ENCODE measurements at places on chromosomes 6 and 20.

DNA sequence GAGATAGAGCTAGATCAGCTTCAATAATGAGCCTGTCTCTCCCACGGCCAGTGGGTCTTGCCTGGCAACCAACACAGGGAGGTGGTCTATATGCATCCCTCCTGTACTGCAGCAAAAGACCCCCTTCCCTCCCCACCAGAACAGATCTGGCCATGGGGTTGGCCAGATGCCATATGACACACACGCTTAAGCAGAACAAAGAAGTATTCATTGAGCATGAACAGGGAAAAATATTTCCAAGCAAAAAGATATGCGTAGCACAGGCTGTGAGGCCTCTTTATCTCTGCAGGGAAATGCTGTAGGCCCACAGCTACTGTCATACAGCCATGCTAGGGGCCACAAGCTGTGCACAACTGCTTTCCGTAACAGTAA, 73.4 kb upstream of the NRSN1 start:
- DNase-seq = no peak

- no peak for DNase-seq
Observed at GRCh38 chr6:106025655-106026054, 60.5 kb upstream of the PRDM1 start.

DNA sequence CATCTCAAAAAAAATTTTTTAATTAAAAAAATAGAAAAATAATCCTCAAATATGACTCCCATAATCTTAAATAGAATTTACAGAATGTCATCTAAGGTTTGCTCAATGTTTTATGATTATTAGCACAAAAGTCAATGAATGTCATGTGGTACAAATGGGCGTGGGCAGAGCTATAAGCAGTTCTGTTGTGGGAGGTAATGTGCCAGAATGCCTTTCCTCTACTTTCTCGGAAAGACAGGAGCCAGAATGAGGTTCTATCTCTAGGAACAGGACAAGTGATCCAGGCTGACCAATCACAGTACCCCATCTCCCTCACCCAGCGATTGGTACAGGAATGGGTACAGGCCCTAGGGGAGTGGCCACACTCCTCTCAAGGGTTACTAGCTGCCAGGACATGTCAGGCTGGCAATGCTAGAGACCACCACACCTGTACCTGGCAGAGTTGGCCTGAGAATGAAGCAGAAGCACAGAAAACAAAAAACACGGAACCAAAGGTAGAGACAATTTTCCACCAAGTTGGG, 15.1 kb downstream of the RALGAPA2 start:
- DNase-seq = no peak

DNA sequence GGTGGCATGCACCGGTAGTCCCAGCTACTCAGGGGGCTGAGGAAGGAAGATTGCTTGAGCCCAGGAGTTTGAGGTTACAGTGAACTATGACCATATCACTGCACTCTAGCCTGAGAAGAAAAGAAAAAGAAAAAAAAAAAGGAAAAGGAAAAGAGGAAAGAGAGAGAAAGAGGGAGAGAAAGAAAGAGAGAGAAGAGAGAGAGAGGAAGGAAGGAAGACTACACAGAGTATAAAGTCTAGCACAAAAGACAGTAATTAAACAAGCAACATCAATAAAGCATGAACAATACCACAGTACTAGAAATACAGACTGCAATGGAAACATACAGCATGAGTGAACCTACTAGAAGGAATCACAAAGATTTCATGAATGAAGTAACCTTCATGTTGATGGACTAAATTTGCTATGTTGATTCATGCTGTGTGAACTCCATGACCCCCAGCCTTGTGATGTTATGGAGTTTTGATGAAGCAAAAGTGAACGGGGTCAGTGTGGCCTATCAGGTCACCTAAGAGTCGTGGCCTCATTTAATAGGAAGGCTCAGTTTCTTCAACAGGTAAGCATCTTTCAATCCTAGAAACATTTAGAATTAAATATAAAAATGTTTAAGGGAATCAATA, 57.6 kb downstream of the NUDT3 start:
- DNase-seq = no peak

GRCh38 chr6:43455531-43456428, at the start of gene DLK2:
TSS of gene DLK2 (minus strand) at chr6:43455548. CDS start at chr6:43454825, 723 bp downstream.
- no peak for DNase-seq

DNA sequence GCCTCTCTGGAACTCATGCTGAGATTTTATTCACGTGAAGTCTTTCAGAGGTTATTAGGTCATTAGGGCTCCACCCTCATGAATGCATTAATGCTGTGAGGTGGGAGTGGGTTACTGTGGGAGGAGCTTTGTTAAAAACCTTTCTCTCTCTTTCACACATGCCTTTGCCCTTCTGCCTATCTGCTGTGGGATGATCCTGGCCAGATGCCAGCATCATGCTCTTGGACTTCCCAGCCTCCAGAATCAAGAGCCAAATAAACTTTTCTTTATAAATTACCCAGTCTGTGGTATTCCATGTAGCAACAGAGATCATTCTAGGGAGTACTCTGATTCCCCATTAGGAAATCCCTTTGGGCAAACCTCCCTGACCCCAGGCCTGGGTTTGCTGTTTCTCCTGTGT, 129.9 kb upstream of the AGPAT4 start:
- DNase-seq = no peak

DNA sequence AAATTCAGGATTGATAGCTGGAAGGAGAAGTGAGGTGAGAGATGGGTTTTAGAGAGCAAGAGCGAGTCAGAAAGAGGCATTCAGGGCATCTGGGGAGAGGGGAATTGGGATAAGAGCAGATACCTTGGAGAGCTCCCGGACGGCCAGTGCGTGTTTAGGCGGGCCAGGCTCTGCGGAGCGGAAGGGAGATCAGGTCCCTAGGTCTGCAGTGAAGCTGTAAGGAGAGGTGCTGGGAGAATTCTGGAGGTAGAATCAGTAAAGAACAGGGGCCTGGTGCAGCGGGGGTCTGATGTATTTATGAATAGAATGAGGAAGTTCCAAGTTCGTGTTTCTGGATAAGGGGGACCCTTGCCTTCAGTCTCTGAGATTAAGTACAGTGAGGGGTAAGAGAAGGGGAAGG, 47.4 kb upstream of the FAM83D start:
- no peak for DNase-seq

GRCh38 chr6:111470991-111471390, 12.0 kb downstream of the REV3L start:
- no peak for DNase-seq

DNA sequence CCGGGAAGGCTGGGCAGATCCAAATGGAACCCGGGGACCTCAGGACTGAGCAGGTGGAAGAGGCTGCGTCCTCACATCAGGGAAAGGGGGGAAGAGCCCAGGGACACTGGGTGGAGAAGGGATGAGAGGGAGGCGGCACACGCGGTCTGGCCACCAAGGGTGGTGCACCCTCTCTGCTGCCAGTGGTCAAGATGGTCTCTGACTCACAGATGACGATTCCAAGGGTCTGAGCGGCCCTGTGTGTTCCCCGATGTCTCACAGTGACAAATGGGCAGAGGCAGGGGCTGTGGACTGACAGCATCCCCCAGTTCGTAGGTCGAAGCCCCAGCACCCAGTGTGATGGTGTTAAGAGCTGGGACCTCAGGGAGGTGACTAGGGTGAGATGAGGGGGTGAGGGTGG, 32.1 kb downstream of the SLCO4A1 start:
- no peak for DNase-seq

- no peak for DNase-seq
Observed at GRCh38 chr6:43570876-43571441, 4.9 kb downstream of the XPO5 start.

DNA sequence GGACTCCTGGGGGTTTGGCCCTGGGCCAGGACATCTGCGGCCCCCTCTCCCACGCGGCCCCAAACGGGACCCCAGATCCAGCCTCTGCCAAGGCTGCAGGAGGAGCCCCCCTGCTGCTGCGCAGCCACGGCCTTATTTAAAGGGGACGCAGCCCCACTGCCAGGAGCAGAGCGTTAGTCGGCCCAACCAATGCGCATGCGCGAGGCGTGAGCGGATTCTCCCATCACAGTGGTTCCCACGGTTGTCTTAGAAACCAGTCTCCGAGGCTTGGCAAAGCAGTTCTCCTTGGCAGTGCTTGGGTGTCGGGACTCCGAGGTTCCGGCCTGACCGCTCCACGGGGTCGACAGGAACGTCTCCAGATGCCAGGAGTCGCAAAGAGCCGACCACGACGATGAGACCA, 288.3 kb upstream of the ZNF337 start:
- peak; percentile 38 for DNase-seq

- DNase-seq = no peak
Observed at GRCh38 chr20:23095499-23095898, 9.4 kb upstream of the CD93 start.

DNA sequence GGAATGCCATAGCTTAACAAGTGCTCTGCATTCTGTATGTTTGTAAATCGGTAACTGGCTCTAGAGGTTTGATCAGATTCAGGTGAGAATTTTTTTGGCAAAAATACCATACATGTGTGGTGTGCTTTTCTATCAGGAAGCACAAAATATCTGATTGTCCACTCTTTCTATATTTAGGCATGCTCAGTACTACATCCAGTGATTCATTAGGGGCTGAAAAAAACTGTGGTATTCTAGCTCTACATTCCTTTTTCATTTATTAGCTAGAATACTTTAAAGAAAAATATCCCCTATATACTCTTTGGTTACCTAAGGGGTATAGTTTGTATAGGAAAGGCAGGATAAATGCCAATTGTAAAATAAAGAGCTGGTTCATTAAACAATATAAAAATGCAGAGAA, 10.6 kb upstream of the ELOVL2 start:
- no peak for DNase-seq

DNA sequence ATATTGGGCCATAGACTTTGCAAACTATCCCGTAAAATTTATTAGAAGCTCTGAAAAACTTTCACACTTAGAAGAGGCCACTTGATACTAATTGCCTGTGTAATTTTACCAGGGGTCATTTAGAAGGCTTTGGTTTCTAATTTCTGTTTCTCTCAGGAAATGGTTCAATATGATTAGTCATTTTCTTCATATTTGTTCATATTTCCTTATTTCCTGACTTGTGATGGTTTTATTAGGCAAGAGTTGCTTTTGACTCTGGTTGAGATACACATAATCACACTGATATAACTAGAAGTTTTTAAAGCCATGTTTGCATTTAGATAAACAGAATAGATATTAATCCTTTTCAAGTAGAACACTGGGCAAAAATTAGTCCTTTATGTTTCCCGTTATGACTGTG, 11.8 kb upstream of the HBS1L start:
- no peak for DNase-seq

DNA sequence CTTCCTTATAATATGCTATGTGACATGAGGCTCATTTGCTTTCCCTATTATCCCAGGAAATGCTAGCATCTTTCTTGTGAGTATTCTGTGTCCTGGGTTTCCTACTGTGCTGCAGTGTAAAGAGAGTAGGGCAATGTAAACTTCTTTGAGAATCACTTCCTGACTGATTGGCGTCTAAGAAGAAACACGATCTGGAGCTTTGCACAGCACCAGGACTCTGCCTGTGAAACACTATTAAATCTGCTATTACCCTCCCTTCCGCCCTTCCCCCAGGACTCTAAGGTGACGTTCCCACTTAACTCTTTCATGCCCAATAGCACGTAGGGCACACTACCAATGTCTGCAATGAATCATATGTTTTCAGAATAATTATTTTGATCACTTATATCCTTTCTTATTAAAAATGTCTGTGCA, 607.3 kb upstream of the CITED2 start:
- DNase-seq = no peak

DNA sequence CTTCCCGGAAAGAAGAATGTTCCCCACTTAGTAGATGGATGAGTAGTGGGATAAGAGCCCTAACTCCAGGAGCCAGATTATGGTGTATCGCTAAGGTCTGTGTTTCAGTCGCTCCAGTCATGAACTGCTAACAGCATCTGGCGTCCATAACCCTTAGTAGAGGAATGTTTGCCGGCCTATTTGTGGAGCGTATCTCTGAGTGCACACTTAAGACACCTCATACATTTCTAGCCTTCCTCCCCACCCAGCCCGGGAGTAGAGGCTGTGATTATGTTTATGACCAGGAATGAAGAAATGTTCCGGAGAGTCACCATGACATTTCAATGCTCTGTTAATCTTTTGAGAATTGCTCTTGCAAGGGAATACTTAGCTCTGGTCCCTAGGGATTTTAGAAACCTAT, 251.1 kb upstream of the SOX4 start:
- DNase-seq = no peak

DNA sequence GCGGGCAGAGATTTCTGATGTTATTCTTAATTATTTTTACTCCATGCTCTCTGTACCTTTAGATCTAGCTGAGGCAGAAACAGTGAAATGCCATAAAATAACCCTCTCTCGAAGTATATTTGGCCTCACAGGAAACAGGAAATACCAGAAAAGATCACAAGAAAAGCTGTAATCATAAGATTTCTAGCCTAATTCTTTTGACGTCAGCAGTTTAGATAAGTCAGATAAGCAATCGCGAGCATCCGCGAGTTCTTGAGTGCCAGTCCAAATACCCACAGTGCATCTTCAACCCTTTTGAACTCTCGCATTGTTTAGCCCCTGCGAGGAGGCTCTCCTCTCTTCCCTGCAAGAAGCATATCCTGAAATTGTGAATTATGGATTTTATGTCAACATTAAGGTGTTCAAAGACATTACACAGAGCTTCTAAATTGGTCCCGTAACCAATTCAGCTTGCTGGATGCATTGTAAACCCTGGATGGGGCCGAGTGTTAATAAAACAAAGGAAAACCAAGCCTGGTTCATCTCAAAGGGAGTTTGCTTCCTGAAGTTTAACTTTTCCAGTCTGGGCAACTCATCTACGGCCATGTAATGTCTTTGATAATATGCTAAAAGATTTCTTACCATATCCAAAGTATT, 198.9 kb downstream of the MTFR2 start:
- no peak for DNase-seq

DNA sequence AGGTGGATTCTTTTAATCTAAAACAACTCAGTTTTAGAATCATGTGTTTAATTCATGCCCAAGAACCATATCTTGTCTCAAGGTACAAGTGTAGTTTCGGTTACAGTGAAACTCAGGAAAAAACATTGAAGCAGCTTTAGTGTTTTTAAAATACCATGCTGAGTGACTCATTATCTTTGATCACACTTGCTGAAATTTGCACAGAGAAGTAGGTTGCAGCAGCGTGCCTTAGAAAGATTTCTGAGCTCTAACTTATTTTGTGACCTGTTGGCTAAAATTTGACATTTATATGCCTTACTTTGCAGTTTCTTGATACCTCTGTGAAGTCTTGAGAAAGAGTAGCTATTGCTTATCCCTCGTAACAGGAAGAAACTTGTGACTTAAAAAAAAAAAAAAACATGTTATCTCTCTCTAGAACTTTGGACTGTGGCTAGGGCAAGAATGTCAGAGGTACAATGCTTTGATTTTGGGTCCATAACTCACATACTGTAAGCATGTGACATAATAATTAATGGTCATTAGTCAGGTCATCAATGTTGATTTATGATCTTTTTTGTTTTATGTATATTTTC, 34.5 kb upstream of the FUCA2 start:
- no peak for DNase-seq

DNA sequence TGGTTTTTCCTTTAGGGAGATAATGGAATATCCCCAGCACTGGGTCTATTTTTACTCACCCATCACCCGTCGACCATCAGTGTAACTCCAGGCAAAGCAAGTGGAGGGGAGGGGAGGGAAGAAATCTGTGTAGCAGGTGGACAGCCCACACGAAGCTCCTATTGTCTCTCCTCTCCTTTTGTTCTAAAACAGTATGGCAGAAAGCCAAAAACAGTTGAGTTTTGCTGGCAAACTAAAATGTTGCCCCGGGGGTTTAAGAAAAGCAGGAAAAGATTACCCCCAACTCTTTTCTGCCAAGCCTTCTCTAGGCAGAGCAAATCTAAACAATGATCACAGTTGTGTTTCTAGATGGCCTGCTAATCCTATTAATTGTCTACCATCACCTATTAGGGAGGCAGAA, 89.7 kb downstream of the PREP start:
- no peak for DNase-seq

All from GOT3 (cell line).